Tongue (tissue), 3 donors: ENCODE measurements at places on chromosomes 2 and 18. TPM values are rescaled to one million over a fixed set of nuclear protein-coding genes. Genes with fewer than 3 reads are reported as not detected.

GRCh38 chr2:100244881-100245605 is 77.3 kb downstream of the LONRF2 start:
- DNase-seq = no peak

GRCh38 chr2:219516888-219517287 is 2.6 kb downstream of the ASIC4 start:
- no peak for DNase-seq

GRCh38 chr2:241814643-241815476 is 5.9 kb downstream of the NEU4 start:
- no peak for DNase-seq

DNA sequence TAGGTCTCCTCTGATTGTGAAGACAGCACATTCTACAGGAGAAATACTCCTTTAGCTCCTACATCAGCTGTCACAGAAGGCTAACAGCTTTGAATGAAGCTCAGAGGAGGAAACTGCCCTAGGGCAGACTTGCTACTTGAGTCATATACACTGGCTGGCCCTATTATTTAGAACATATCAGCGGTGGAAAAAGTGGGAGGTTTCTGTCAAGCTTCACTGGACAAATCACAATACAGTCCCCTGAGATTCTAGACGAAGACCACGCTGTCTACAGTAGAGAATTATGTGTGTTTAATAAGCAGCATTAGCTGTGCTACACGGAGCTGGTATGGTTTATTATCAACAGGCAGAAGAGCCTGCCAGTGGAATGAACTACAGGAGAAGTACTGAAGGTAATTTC is 230.9 kb upstream of the FSIP2 start:
- DNase-seq = no peak

The CNDP1 gene
- total RNA-seq = not detected

GRCh38 chr18:34544930-34545329 is 165.2 kb upstream of the DTNA start:
- DNase-seq = no peak

GRCh38 chr2:37149626-37150322 is 7.0 kb downstream of the EIF2AK2 start:
- DNase-seq = no peak

GRCh38 chr2:190365499-190366204 is 22.3 kb downstream of the INPP1 start:
- DNase-seq = no peak

GRCh38 chr2:44167311-44167907 is 1.3 kb upstream of the PPM1B start:
- DNase-seq = no peak

The FBXO48 gene
- 0.82 TPM for total RNA-seq

DNA sequence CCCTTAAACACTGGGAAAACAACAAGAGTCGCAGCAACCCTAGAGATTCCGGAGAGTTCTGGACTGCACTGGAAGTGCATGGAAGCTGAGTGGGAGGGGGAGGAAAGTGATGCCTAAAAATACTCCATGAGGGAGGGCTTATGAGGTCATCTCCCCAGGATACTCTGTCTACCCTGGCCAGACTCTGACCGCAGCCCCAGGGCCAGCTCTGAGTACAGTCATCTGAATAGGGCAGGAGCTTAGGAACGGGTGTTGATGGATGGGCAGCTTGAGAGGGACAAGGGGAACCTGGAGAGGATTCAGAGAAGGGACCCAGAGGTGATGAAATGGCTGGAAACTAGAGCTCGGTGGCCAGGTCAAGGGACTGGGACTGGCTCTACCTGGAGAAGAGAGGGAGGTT is 79.3 kb upstream of the IGFBP5 start:
- peak; percentile 71 for DNase-seq

- DNase-seq = no peak
Observed at GRCh38 chr2:143934626-143935481, 585.1 kb downstream of the ZEB2 start.

DNA sequence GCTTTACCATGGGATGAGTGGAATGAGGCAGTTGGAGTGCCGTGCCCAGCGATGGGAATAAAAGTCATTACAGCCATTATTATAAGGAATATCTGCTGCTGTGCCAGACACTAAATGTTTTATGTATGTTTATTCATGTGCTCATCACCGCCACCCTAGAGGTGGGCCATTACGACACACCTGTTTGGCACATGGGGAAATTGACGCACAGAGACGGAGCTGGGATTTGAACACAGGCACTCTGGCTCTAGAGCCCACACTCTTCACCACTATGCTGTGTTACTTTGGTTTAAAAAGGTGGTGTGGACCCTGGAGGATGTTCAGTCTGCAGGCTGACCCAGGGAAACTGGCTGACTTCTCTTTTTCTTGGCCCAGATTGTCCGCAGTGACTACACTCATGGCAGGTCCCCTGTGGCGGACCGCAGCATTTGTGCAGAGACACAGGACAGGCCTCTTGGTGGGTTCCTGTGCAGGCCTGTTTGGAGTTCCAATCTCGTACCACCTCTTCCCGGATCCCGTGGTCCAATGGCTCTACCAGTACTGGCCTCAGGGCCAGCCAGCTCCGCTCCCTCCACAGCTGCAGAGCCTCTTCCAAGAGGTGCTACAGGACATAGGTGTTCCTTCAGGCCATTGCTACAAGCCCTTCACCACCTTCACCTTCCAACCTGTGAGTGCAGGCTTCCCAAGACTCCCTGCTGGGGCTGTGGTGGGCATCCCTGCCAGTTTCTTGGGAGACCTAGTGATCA is 1.6 kb downstream of the TMEM177 start:
- no peak for DNase-seq

GRCh38 chr2:202442882-202443281 is 66.8 kb downstream of the BMPR2 start:
- no peak for DNase-seq

DNA sequence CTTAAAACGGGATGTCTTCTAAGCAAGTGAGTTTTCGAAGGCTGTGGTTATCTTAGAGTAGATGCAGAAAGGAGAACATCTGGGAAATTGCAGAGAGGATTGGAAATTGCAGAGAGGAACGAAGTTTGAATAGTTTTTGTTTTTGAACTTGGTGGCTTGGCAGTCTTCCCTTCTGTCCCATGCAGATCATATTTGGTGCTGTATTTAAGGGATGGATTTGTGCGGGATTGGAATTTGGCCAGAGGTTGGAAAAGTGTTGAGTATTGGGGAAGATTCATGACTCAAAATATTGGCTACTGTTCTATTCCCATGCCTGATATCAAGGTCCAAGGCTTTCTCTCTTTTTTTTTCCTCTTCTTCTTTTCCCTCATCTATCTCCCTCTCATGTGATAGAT is 18.2 kb downstream of the PTPRM start:
- no peak for DNase-seq

DNA sequence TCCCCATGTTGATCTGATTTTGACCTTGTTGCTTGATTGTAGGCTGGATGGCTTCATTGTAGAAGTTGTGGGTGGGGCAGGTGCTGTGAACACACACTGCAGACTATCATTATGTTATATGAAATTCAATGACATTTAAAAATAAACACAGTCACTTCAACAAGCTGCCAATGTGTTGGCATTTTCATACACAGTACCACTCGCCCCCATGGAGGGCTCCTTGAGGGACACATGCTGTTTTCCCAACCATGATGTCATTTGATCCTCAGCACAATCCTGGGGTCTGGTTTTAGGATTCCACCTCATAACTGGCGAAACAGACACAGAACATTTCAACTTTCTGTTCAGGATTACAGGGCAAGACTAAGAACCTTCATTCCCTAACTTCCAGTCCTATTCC is 86.9 kb downstream of the ZCCHC2 start:
- no peak for DNase-seq

- DNase-seq = peak; percentile 99
Observed at GRCh38 chr2:217434180-217434975, 568.4 kb downstream of the TNS1 start.

The TGFA gene
- total RNA-seq = 6.3 TPM

The CD207 gene
- total RNA-seq = not detected

DNA sequence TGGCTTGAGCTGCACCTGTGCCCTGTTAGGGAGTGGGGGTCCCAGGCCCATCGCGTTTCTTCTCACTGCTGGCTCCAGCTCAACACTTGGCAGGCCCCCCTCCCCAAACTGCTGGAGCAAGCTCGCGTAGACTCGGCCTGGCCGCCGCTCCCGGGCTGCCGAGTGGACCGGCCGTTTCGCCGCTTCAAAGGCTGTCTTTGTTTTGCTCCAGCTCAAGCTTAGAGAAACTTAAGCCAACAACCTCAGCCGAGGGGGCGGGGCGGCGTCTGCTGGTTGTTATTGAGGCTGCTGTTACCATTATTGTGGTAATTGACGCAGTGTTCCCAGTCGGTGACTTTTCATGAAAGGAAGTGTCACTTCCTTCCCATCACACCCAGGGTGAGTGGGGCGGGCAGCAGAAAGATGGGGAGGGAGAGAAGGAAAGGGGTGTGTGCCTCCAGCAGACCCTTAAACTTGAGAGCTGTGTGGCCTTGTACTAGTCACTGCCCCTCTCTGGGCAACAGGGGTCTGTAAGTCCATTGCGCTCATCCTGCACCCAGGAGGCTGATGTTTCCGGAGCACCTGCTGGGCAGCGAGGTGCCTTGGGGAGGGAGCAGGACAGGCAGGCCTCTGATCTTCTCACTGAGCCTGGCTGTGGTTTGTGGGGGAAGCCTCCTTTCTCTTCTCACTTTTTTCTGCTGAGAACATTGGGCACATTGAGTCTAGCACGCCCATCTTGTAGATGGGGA is 2.1 kb downstream of the ARID5A start:
- DNase-seq = peak; percentile 65

GRCh38 chr2:100960688-100961087 is 41.4 kb upstream of the RPL31 start:
- no peak for DNase-seq

DNA sequence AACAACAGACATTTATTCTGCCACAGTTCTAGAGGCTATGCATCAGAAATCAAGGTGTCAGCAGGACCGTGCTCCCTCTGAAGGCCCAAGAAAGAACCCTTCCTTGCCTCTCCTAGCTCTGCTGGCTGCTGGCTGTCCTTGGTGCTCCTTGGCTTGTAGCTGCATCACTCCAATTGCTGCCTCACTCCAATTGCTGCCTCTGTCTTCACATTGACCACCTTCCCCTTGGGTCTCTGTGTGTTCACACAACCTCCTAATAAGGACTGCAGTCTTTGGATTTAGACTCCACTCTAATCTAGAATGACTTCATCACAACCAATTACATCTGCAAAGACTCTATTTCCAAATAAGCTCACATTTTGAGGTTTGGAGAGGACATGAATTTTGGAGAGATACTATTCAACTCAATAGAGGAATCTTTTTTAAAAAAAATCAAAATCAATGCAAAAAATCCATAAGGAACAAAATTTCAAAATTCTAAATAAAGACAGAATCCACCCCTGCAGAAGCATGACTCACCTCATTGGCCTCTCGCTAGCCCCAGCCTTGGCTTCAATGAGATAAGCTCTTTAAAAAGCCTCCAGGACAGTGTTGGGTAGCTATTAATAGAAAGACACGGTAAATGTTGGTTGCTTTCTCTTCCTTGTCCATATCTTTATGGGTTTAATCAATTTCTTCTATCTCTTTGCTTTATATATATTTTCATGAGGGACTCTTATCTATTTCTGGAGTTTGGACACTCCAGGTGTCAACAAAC is 267.6 kb upstream of the MGAT5 start:
- DNase-seq = peak; percentile 18

The TAF4B gene
- 5.3 TPM for total RNA-seq

- no peak for DNase-seq
Observed at GRCh38 chr18:78751664-78752063, 228.0 kb upstream of the SALL3 start.

GRCh38 chr2:64846177-64846576 is 143.0 kb upstream of the SLC1A4 start:
- no peak for DNase-seq

DNA sequence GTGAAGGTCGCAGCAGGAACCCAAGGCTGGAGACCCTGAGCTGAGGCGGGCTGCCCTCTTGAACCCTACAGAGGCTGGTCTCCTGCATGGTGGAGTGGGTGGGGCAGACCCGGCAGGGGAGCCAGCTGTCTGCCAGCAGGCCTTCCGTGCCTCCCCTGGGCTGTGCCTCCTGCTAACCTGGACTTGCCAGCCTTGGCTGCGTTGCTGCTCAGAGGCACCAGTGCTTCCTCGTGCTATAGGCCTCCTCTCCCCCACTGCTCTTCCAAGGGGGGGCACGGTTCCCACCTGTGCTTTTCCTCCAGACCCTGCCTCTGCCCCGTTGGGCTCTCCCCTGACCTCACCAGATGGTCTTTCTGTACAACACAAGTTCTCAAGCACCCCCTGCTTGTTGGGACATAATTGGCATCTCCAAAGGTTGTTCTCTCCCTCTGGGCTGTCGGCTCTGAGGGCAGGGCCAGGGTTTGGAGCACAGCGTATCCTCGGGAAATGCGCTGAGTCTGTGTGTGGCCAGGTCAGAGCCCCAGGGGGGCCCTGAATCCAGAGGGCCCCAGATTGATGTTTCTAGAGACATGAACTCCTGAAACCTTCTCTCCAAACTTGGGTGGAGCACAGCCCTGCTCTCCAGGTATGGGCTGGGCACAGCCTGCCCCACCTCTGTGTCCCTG is 6.7 kb downstream of the ARHGEF4 start:
- DNase-seq = no peak

DNA sequence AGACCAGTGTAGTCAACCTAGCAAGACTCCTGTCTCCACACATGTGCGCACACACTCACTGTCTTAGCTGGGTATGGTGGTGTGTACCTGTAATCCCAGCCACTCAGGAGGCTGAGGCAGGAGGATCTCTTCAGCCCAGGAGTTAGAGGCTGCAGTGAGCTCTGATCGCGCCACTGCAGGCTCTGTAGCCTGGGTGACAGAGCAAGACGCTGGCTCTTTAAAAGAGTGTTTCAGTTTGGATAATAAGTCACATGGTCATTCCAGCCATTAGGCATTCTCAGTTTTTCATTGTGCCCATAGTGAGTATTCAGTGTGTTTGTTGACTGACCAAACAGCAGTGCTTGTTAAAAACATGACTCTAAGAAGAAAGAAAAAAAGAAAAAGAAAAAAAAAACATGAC is 31.0 kb downstream of the RAB10 start:
- no peak for DNase-seq

DNA sequence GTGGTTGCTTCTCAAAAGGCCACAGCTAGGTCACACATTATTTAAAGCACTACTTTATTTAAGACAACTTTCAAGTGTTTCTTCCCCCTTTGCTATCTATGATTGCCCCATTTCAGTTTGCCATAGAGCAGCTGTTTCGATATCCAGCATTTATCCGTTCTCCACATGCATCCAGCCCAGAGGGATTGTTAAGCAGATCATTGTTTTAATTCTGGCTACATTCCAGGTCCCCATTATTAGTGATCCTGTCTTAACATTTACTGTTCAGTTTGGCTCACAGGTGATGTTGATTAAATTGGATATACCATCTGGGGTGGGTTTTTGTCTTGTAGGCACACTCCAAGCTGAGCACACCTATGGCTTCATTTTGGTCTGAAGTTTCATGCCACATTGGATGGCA is 638.7 kb downstream of the ZEB2 start:
- DNase-seq = no peak

The TMEM163 gene
- 0.72 TPM for total RNA-seq

GRCh38 chr18:22048221-22048620 is 121.2 kb upstream of the GATA6 start:
- no peak for DNase-seq

The ZBTB7C gene
- 17.8 TPM for total RNA-seq

The ITGAV gene
- total RNA-seq = 117 TPM
